BE2C (cell line): ENCODE measurements at places on chromosomes 4 and X.

- no peak for DNase-seq
Measured at GRCh38 chr4:163269166-163269565, 63.2 kb downstream of the NPY1R start.

- peak; percentile 86 for DNase-seq
Measured at GRCh38 chr4:84582302-84582987, 482 bp upstream of the CDS1 start.

DNA sequence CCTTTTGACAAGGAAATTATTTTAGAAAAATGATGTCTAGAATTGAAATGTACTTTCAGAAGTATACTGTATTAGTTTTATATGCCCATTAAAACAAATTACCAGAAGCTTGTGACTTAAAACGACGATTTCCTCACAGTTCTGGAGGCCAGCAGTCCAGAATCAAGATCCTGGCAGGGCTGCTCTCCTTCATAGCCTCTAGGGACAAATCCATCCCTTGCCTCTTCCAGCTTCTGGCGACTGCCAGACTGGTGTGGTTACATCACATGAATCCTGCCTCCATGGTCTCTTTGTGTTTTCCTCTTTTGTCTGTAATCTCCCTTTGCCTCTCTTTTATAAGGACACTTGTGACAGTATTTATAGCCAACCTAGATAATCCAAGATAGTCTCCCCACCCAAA is 97.1 kb downstream of the IQCM start:
- DNase-seq, result no peak

- no peak for DNase-seq
Measured at GRCh38 chr4:84504821-84505220, 5.7 kb upstream of the NKX6-1 start.

- peak; percentile 49 for DNase-seq
Measured at GRCh38 chr4:153465615-153466080, 512 bp upstream of the TMEM131L start.

DNA sequence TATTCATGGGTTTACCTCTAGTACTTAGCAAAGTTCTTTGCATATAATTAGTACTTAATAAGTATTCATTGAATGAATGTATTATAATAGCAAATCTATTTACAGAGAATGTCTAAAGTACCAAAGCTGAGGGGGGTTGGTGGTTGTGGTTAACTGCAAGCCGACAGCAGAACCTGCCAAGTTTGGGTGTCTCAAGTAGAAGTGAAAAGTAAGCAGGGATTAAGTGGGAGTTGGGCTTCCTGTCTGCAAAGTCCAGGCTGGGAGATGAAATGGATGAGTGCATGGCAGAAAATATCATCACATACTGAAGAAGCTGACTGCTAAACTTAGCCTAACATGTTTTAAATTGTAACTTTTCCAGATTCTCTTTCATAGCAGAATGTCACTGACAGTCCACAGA is 169.6 kb downstream of the CAMK2D start:
- no peak for DNase-seq

- DNase-seq, result peak; percentile 72
Measured at GRCh38 chrX:53284684-53285447, 3.5 kb upstream of the IQSEC2 start.

- DNase-seq, result no peak
Measured at GRCh38 chrX:9148615-9149399, 114.9 kb upstream of the FAM9B start.

DNA sequence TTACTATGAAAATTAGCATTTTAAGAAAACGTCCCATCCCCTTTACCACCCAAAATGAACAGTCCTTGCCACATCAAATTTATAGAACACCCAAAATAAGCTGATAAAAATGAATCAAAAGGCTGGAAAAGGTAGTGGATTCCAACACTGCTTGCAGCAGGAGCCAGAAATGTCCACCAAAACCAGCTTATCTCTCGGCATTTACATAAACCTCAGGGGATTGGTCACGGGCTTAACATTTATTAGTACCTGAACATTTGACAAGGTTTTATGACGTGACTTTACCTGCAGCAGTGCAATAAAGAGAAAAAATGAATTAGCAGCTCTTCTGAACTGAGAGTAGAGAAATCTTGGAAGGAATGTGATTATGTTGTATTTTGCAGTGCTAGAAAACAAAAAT is 31.6 kb downstream of the ATP8A1 start:
- no peak for DNase-seq

DNA sequence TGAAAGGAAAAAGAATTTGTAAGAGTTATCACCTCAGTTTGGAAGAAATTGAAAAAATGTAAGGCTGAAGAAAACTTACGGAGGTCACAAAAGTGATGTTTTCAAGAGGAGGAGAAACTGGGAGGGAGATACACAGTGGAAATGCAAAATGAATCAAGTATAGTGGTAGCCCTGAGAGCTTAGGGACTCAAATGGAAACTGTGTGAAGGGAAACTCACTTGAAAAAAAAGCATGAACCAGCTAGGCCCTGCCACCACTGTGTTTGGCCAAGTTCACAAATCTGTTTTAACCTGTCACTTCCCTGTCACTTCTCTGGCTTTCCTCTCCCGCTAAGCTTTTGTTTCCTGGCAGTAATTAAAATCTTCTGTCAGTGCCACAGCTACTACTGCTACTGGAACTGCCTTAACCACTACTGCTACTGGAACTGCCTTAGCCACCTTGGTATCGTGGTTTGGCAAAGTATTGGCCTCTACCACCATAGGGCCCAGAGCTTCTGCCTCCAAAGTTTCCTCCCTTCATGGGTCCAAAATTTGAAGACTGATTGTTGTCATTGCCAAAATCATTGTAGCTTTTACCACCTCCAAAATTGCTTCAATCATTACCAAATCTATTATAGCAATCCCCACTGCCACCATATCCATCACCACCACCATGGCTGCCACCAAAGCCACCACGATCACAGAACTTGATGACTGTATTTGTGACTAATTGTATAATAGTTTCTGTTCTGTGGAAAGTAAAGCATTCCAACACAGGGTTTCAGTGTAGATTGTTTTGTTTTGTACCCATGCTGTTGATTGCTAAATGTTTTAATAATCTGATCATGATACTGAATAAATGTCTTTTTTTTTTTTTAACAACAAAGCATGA is 41.5 kb downstream of the SMARCA5 start:
- DNase-seq, result no peak

- no peak for DNase-seq
Measured at GRCh38 chrX:134683351-134684005, 25.2 kb upstream of the PLAC1 start.

- DNase-seq, result no peak
Measured at GRCh38 chr4:150211799-150212445, 133.7 kb downstream of the DCLK2 start.

- no peak for DNase-seq
Measured at GRCh38 chr4:148007792-148008191, 275.9 kb downstream of the ARHGAP10 start.
